H1 (cell line): ENCODE measurements at places on chromosomes 5 and 9.

GRCh38 chr5:24999732-25000131, 355.0 kb upstream of the CDH10 start:
- H3K27ac ChIP-seq = no peak overlapping the region
- DNase-seq = no peak
- H3K4me3 ChIP-seq = no peak overlapping the region
- no peaks in the 10 kb centered on the region for H3K36me3 ChIP-seq
- H3K27me3 ChIP-seq = no peaks in the 10 kb centered on the region

DNA sequence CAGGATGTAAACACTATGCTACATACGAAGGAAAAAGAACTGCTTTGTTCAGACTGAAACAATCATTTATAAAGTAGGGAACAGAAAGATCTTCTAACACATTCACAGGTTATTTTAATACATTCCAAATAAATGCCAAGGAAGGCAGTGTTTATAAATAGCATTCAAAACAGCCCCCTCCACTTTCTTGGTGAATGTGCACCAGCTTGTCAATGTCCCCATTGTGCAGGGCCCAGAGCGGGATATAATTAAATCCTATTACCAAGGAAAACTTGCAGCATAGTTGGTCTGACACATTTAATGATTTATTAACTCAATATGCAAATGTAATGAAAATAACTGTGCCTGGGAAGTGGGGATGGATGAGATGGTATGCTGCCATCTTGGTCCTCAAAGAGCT, 135.9 kb upstream of the RAD23B start:
- no peak for DNase-seq
- no peaks in the 10 kb centered on the region for H3K36me3 ChIP-seq
- no peaks in the 10 kb centered on the region for H3K27me3 ChIP-seq
- no peaks in the 10 kb centered on the region for H3K4me1 ChIP-seq

DNA sequence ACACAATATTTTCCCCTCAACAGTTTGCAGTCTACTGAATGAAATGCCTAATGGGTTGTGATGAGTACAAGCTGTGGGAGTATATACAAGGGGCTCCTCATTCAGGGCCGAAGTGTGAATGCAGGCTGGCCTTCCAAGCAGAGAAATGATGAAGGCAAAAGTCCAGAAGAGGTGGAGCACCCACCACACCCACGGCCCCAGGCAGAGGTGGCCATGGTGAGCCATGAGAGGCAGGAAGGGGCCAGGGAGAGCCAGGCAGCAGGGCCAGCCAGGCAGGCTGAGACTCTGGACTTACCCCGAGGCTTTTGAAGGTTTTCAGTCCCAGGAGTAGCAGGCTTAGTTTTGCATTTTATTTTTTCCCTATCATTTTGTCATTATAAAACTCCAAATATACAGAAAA, 218.1 kb downstream of the AUH start:
- no peaks in the 10 kb centered on the region for H3K27me3 ChIP-seq
- H3K27ac ChIP-seq = no peak overlapping the region
- DNase-seq = no peak
- no peaks in the 10 kb centered on the region for H3K36me3 ChIP-seq
- H3K4me3 ChIP-seq = no peak overlapping the region

- 0 out of 2 replicates have a peak overlapping the region, but pooled peaks have one; percentile 26 for H3K27ac ChIP-seq
- no peaks in the 10 kb centered on the region for H3K36me3 ChIP-seq
- no peak overlapping the region for H3K4me3 ChIP-seq
- no peaks in the 10 kb centered on the region for H3K27me3 ChIP-seq
- DNase-seq = no peak
- peaks cover 41% of the 10 kb centered on the region for H3K4me1 ChIP-seq
Observed at GRCh38 chr5:150511578-150512367, 3.8 kb downstream of the NDST1 start.

- H3K4me3 ChIP-seq = peak overlapping the region; percentile 10; the same call in 1 of the 2 replicates
- peak; percentile 59 for DNase-seq
- no peaks in the 10 kb centered on the region for H3K27me3 ChIP-seq
- no peaks in the 10 kb centered on the region for H3K36me3 ChIP-seq
- 0 out of 2 replicates have a peak, but pooled peaks cover 3% of the 10 kb centered on the region for H3K4me1 ChIP-seq
- no peak overlapping the region; the same call in 1 of the 2 replicates for H3K27ac ChIP-seq
Observed at GRCh38 chr9:908536-909205, 67.2 kb downstream of the DMRT1 start.

- no peaks in the 10 kb centered on the region for H3K4me1 ChIP-seq
- no peak overlapping the region for H3K27ac ChIP-seq
- H3K36me3 ChIP-seq = no peaks in the 10 kb centered on the region
- H3K27me3 ChIP-seq = no peaks in the 10 kb centered on the region
- no peak overlapping the region for H3K4me3 ChIP-seq
Observed at GRCh38 chr5:130158036-130158435, 253.8 kb downstream of the CHSY3 start.

GRCh38 chr5:93874080-93874479, 132.7 kb upstream of the POU5F2 start:
- H3K27ac ChIP-seq = no peak overlapping the region
- H3K4me3 ChIP-seq = no peak overlapping the region
- no peak for DNase-seq
- H3K36me3 ChIP-seq = no peaks in the 10 kb centered on the region
- 0 out of 2 replicates have a peak, but pooled peaks cover 5% of the 10 kb centered on the region for H3K4me1 ChIP-seq

DNA sequence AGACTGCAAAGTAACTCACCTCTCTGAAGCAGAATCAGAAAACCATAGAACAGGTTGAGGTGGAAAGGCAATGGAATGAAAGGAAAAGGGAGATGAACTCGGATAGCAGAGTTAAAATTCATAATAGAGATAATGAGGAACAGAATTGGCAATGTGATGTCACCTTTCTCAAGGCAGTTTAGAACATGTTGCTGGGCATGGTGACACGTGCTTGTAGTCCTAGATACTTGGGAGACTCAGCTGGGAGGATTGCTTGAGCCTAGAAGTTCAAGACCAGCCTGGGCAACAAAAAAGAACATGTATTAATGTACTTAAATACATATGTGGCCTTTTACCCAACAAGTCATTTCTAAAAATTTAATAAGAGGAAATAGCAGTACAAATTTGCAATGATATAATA, 81.6 kb upstream of the MIER3 start:
- DNase-seq = no peak
- no peaks in the 10 kb centered on the region for H3K36me3 ChIP-seq
- H3K4me3 ChIP-seq = no peak overlapping the region

- H3K36me3 ChIP-seq = no peaks in the 10 kb centered on the region; the same call in none of the 2 replicates
- no peak for DNase-seq
- no peak overlapping the region for H3K27ac ChIP-seq
- H3K27me3 ChIP-seq = no peaks in the 10 kb centered on the region
- peaks cover 8% of the 10 kb centered on the region; the same call in 1 of the 2 replicates for H3K4me1 ChIP-seq
Observed at GRCh38 chr9:82891321-82891720, 171.6 kb downstream of the RASEF start.

- no peak for DNase-seq
- H3K27me3 ChIP-seq = no peaks in the 10 kb centered on the region
- H3K4me1 ChIP-seq = no peaks in the 10 kb centered on the region
- H3K4me3 ChIP-seq = no peak overlapping the region
Observed at GRCh38 chr9:8484597-8485191, 685.1 kb upstream of the DMAC1 start.

- no peak overlapping the region for H3K4me3 ChIP-seq
- no peak for DNase-seq
- H3K27me3 ChIP-seq = no peaks in the 10 kb centered on the region
- H3K36me3 ChIP-seq = no peaks in the 10 kb centered on the region
- no peak overlapping the region for H3K27ac ChIP-seq
Observed at GRCh38 chr5:50905996-50906570, 239.6 kb downstream of the PARP8 start.

GRCh38 chr9:74479711-74480110, 17.4 kb upstream of the RORB start:
- no peaks in the 10 kb centered on the region for H3K27me3 ChIP-seq
- H3K27ac ChIP-seq = no peak overlapping the region
- H3K4me3 ChIP-seq = no peak overlapping the region
- DNase-seq = no peak

GRCh38 chr9:97387504-97387886, 24.4 kb upstream of the TDRD7 start:
- H3K27ac ChIP-seq = no peak overlapping the region
- no peak overlapping the region for H3K4me3 ChIP-seq
- DNase-seq = no peak
- peaks cover 11% of the 10 kb centered on the region for H3K4me1 ChIP-seq

- H3K27ac ChIP-seq = no peak overlapping the region
- no peaks in the 10 kb centered on the region for H3K27me3 ChIP-seq
- H3K4me3 ChIP-seq = no peak overlapping the region
- no peaks in the 10 kb centered on the region for H3K36me3 ChIP-seq
- DNase-seq = no peak
Observed at GRCh38 chr5:8905021-8905420, 640.9 kb downstream of the SEMA5A start.

DNA sequence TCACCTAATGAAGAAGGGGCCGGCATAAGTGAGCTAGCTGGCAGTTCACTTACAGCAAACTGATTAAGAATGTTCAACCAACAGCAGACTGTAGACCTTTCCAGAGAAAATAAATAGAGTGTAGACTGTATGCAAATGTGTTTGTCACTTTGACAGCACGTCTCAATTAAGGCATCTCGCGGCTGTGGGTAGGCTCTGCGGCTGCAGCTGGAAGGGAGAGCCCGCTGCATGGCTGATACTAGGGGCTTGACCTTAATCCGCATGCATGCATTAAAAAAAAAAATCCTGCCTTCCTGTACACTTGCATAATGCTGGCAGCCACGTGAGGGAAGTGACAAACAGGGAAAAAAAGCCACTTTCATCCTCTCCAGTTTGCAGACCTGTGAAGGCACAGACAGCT, 82.3 kb downstream of the CRB2 start:
- no peak overlapping the region for H3K4me3 ChIP-seq
- no peaks in the 10 kb centered on the region for H3K4me1 ChIP-seq
- DNase-seq = no peak
- 0 out of 2 replicates have a peak overlapping the region, but pooled peaks have one; percentile 49 for H3K27ac ChIP-seq
- no peaks in the 10 kb centered on the region for H3K36me3 ChIP-seq

GRCh38 chr9:127873223-127873691, 4.2 kb downstream of the AK1 start:
- H3K36me3 ChIP-seq = no peaks in the 10 kb centered on the region
- DNase-seq = peak; percentile 52
- peaks cover 12% of the 10 kb centered on the region for H3K4me1 ChIP-seq
- H3K4me3 ChIP-seq = no peak overlapping the region
- no peak overlapping the region for H3K27ac ChIP-seq
- H3K27me3 ChIP-seq = no peaks in the 10 kb centered on the region

DNA sequence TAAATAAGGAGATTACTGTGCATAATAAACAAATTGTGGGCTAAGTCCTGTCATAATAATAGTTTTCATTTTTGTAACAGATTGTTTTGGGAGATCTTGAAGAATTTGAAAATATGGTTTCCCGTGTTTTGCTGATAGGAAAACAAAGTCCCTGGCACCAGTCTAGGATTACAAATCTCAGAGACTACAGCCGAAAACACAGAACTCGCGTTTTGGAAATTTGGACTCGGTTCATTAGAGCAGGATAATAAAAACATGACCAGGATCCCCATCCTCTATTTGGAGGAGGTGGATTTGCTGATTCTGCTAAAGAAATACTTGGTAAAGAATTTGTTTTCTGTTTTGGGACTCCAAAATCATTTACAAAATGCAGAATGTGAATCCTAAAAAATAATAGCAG, 1194.4 kb downstream of the DTWD2 start:
- H3K4me3 ChIP-seq = no peak overlapping the region
- H3K27ac ChIP-seq = no peak overlapping the region
- no peaks in the 10 kb centered on the region for H3K4me1 ChIP-seq
- H3K27me3 ChIP-seq = no peaks in the 10 kb centered on the region
- no peak for DNase-seq

GRCh38 chr5:31062902-31063580, 130.4 kb upstream of the CDH6 start:
- DNase-seq = no peak
- H3K27me3 ChIP-seq = no peaks in the 10 kb centered on the region
- no peak overlapping the region for H3K4me3 ChIP-seq
- H3K27ac ChIP-seq = no peak overlapping the region

DNA sequence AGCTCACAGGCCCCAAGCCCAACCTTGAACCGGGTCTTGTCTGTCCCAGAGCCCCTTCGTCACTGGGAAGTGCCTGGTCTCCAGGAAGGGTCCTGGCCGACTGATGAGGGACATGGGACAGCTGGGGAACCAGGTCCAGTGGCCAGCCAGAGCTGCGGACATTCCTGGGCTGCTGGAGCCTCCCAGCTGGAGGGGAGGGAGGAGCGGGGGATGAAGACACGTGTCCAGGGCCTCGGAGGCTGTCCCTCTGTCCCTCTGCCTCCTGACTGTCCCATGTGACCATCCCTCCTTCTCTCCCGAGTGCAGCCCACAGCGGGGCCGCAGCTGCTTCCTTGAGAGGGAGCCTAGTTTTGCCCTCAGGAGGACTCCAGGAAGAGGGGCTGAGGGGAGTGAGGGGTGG, 41.7 kb upstream of the UBAC1 start:
- H3K4me3 ChIP-seq = no peak overlapping the region
- no peaks in the 10 kb centered on the region for H3K36me3 ChIP-seq
- H3K27ac ChIP-seq = no peak overlapping the region
- no peaks in the 10 kb centered on the region for H3K27me3 ChIP-seq
- peaks cover 38% of the 10 kb centered on the region for H3K4me1 ChIP-seq

- H3K4me3 ChIP-seq = no peak overlapping the region
- H3K36me3 ChIP-seq = no peaks in the 10 kb centered on the region
- H3K27ac ChIP-seq = no peak overlapping the region
- no peaks in the 10 kb centered on the region for H3K4me1 ChIP-seq
Observed at GRCh38 chr9:91100878-91101450, 260.8 kb downstream of the AUH start.

DNA sequence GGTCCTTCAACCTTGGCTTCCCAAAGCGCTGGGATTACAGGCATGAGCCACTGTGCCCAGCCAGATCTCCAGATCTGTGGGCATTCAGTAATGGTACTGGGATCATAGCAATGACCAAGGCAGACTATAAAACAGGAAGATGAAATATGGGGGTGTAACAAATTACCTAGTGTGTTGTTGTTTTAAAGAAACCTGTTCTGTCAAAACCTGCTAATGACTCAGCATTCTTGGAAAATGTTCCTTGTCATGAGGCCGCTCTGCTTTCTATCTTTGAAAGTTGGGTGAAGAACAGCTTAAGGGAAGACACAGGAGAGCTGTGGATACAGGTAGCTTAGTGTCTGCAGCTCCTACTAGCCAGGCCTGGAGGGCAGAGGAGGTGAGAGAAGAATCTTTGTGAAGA, 19.4 kb downstream of the TARS1 start:
- no peaks in the 10 kb centered on the region for H3K4me1 ChIP-seq
- peaks cover 99% of the 10 kb centered on the region for H3K36me3 ChIP-seq
- H3K27me3 ChIP-seq = no peaks in the 10 kb centered on the region
